Mammary microvascular endothelial cell (primary cell): ENCODE measurements at places on chromosomes 12 and 14. TPM values are rescaled to one million over a fixed set of nuclear protein-coding genes. Genes with fewer than 3 reads are reported as not detected.

The ZNF664 gene
- total RNA-seq: 22.7 and 26.7 TPM in 2 replicates

The FAM222A gene
- 1.0 and 1.1 TPM in 2 replicates for total RNA-seq

The IFNG-AS1 gene
- not detected in 2 replicates for total RNA-seq

The ITGA7 gene
- 0.07 and 0.30 TPM in 2 replicates for total RNA-seq

The SERPINA4 gene
- total RNA-seq: not detected in 2 replicates

The NEUROD4 gene
- total RNA-seq: not detected in 2 replicates

The PTGER2 gene
- total RNA-seq: not detected in 2 replicates

The ORMDL2 gene
- total RNA-seq: 37.3 and 40.5 TPM in 2 replicates

The PLEKHG7 gene
- not detected in 2 replicates for total RNA-seq

The GPRC5A gene
- 50.8 and 57.3 TPM in 2 replicates for total RNA-seq

The MMP19 gene
- total RNA-seq: 2.3 and 3.5 TPM in 2 replicates

The SLC39A2 gene
- not detected in 2 replicates for total RNA-seq

The KNTC1 gene
- total RNA-seq: 27.9 and 28.7 TPM in 2 replicates

The KRT6C gene
- not detected in 2 replicates for total RNA-seq
